ENCODE measurements at places on chromosomes 3 and 15. TPM values are rescaled to one million over a fixed set of nuclear protein-coding genes. Genes with fewer than 3 reads are reported as not detected.

FANCD2OS gene
- not detected for total RNA-seq

TIMP4 gene
- total RNA-seq, result 8.4 TPM

KBTBD8 gene
- total RNA-seq, result 5.5 TPM

GPR62 gene
- not detected for total RNA-seq

CHRM5 gene
- not detected for total RNA-seq

ITGA11 gene
- total RNA-seq, result 1.1 TPM

SNTN gene
- total RNA-seq, result 0.34 TPM

ATP10A gene
- total RNA-seq, result 32.0 TPM
